Activated T-cell treated with anti-CD3 and anti-CD28 coated beads, Interleukin-2, amount 50 U/mL, for 72 hours (primary cell): ENCODE measurements at places on chromosomes 2 and 18. TPM values are rescaled to one million over a fixed set of nuclear protein-coding genes. Genes with fewer than 3 reads are reported as not detected.

GRCh38 chr18:1408376-1408775 is 503.7 kb downstream of the ADCYAP1 start:
- DNase-seq, result no peak

DNA sequence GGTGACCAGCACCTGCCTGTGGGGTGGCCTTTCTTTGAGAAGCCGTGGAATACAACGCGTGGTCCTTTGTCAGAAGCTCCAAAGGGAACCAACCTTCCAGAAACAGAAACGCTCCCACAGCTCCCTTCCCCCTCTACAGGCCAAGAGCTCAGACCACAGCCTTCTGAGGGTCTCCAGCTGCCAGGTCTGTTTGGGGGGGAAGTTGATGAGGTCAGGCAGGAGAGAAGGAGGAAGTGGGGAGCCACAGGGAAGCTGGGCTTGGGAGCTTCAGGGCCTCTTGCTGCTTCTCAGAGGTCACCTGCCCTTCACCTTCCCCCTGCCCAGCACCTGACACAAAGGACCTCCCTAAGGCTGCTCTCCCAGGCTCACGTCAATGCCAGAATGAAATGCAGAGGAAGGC is 287.7 kb upstream of the ID2 start:
- DNase-seq, result no peak

The LINC00305 gene
- total RNA-seq, result not detected

The REG1B gene
- total RNA-seq, result not detected

The MIB1 gene
- total RNA-seq, result 45.4 TPM
